ENCODE measurements at places on chromosomes 12 and 14.

DNA sequence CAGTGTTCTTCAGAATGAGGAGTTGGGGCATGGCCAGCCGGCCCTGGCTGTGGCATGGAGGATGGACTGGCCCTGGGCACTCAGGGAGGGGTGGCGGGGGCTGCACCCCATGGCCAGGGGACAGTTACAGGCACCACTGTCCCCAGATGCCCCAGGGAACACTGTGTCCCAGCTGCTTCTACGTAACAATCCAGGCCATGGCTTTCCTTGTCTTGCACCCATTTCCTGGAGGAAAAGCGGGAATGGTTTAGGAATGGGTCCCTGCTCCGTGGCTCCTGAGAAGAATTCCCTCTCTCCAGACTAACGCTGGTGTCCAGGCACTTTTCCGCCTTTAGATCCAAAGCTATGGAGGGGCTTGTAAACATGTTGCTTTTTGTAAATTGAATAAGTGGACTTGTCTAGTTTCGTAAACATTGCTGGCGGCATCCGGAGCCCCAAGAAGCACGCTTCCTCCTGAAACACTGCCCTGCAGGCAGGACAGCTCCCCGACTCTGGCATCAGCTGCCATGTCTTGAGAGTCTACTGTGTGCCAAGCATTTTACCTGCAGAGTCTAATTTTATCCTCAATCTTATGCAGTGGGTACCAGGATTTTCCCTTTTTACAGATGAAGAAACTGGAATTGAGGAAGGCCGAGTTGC lies 238.3 kb downstream of the SLC41A2 start:
- DNase-seq, result peak; percentile 18

GRCh38 chr14:62162998-62163589 lies 400.9 kb downstream of the SNAPC1 start:
- DNase-seq, result no peak

GRCh38 chr14:103195828-103196615 lies 72.8 kb downstream of the TNFAIP2 start:
- no peak for DNase-seq

DNA sequence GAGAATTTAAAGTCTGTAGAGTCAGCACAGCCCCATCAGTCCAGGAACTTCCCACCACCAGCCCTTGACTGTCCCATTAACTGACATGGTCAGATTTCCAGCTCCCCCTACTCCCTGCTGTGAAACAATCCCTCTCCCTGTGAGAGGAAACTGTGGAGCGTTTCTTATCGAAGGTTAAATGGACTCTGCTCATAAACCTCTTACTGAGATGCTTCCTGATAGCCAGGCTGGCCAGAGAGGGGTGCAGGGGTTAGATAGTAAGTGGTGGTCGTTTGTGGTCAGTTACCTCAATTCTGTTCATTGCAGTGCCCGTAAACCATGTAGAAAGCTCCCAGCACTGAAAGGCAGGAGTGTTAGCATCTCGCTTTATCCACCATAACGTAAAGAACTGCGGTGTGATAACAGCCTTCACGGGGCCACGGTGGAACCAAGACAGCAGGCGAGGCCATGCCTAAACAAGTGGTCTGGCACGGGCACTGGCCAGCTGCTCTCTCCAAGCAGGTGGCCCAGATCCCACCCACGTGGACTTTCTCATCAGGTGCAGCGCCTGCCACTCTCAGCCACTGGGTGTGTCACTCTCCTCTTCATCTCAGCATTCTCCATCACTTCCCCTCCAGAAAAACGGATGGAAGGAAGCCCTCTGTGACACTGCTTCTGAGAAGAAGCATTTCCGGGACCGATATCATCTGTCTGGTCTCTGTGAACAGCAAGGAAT lies 102.2 kb downstream of the FBXL14 start:
- no peak for DNase-seq

DNA sequence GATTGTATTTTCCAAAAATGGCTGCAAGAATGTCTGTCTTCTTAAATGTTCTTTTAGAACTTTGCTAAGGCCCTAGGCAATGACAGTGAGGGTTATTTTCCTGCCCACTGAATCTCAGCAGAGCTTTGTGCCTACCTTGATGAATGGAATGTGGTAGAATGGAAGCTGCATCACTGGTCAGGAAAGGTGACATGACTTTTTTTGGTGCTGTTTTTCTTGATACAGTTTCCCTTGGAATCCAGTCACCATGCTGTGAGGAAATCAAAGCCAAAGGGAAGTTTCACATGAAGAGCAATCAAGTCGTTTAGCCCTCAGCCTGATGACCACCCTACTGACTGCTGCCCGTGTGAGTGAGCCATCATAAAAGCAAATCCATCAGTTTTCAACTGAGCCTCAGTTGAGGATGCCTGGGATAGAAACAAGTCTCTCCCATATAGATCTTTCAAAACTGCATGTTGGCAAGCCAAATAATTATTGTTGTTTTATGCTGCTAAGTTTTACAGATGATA lies 886.0 kb upstream of the FBXO33 start:
- DNase-seq, result no peak

DNA sequence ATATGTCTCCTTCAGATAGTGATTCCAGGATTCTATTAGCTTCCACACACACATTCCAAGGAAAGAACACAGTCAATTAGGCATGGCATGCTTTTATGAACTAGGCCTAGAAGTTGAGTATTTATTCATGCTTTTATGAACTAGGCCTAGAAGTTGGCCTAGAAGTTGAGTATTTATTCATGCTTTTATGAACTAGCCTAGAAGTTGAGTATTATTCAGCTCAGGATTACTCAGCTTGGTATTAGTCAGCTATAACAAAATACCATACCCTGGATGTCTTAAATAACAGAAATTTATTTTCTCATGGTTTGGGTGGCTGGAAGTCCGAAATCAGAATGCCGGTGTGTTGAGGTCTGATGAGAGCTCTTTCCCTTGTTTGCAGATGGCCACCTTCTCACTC lies 442.7 kb upstream of the FLRT2 start:
- DNase-seq, result no peak

- DNase-seq, result no peak
Measured at GRCh38 chr12:108858311-108859074, 1.1 kb upstream of the SSH1 start.

Measured in CD4-positive, alpha-beta T cell treated with Interleukin-4 for 1 hour (primary cell).